ENCODE measurements at places on chromosomes 3 and 15.

GRCh38 chr15:39582286-39582976 lies 1.6 kb downstream of the THBS1 start:
- DNase-seq = no peak

- DNase-seq = no peak
These were observed 29.4 kb downstream of the GAP43 start for GRCh38 chr3:115652738-115653137.

DNA sequence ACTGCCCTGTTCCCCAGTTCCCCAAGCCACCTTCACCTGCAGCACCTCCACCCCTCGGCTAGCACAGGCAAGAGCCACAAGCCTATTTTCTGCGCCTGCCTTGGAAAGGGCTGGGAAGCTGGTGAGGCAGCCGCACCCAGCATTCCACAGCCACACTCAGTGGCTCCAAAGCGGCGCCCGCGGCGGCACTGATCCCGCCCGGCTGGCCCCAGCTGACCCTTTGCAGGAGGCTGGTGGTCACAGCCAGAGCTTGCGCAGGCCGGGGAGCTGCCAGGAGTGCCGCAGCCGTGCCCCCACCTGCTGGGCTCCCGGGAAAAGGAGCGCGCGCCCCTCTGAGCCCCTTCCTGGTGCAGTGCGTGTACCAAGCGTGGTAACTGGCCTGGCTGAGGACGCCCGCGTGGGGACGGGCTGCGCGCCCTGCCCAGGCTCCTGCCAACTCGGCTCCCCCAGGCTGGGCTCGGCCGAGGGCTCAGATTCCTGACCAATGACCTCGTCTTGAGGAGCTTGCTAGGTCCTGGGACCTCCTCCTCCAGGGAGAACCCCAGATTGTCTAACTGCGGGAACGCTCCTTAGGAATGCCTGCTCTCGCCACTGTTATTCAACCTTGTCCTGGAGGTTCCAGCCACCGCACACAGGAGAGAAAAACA lies 13.3 kb downstream of the GRAMD2A start:
- DNase-seq = no peak

DNA sequence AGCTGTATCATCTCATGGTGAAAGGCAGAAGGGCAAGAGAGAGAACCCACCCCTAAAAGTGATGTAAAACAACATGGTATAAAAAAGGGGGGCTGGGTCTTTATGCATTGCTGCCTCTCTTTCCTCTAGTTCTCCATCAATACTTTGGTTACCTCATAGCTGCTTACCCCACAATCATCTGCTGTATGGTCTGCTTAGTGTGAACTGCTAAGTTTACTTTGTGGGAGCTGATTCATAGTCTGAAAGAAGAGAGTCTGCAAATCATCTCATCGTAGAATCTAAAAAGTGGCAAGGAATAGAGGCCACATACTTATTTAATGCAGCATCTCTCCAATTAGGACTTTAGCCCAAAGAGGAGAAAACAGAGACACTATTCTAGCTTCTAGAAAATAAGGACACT lies 546.8 kb downstream of the GBE1 start:
- DNase-seq = no peak

DNA sequence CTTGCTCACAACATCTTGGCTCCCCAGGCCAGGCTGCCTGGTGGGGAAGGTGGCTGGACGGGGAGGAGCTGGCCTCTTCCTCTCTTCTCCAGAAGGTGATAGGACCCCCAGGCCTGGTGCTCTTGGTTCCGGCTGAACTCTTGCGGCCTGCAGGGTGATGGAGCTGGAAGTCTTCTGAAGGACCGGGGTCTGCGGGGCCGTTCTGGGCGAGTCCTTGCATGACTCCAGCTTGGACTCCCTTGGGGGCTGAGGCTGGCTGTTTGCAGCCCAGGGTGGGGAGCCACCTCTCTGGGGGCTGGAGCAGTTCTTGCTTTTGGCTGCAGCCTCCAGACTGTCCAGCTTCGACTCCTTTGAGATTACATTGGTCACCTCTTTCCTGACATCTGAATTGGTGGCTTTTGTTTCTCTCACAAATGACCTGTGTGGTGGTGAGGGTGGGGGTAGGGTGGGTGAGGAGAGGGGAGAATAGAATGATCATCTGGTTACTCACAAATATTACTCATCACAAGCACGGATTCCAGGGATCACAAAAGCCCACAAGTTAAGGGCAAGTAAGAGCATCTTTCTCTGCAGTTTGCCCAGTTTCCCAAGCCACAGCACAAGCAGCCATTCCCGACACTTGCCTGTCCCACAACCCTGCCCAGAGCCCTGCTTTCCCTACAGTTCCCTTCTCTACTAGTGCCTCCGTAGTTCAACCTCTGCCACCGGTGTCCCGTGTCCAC lies 149.1 kb upstream of the HACD2 start:
- no peak for DNase-seq

GRCh38 chr3:59769127-59769750 lies 719.4 kb upstream of the CFAP20DC start:
- DNase-seq = no peak

DNA sequence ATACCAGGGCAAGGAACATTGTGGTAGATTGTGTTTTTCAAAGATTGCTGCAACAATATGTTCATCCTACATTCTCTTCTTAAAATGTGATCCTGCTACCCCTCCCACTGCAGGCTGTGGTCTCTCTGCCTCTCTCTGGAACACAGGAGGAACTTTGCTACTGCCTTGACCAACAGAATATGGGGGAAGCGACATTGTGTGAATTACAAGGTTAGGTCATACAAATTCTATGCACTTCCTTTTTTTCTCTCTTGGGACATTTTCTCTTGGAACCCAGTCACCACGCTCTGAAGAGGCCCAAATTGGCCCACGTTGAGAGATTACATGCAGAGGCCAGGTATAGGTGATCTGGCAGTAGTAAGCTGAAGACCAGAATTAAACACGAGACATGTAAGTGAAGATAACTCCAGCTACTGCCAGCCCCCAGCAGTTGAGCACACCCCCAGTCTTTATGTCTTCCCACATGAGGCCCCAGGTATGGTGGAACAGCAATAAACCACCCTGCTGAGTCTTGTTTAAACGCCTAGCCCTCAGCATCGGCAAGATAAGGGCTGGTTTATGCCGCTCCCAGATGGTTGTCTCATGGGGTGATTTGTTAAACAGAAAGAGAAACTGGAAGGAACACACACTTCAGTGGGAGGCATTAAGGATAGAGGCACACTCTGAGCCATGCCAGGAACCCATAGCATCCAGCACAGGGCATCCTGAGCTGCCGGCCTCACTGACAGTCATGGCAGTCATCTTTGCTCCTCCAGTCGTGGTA lies 59.9 kb downstream of the FAM43A start:
- no peak for DNase-seq

DNA sequence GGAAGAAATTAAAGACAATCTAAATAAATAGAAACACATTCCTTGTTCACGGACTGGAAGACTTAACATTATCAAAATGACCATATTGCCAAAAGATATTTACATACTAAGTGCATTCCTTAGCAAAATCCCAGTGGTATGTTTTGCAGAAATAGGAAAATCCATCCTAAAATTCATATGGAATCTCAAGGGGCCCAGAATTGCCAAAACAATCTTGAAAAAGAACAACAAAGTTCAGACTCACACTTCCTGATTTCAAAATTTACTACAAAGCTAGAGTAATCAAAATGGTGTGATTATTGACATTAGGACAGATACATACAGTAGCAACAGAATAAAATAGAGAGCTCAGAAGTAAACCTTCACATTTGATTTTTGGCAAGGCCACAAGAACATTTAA lies 515.5 kb downstream of the OCA2 start:
- no peak for DNase-seq

- DNase-seq = no peak
These were observed 31.5 kb upstream of the MLF1 start for GRCh38 chr3:158539414-158540014.

DNA sequence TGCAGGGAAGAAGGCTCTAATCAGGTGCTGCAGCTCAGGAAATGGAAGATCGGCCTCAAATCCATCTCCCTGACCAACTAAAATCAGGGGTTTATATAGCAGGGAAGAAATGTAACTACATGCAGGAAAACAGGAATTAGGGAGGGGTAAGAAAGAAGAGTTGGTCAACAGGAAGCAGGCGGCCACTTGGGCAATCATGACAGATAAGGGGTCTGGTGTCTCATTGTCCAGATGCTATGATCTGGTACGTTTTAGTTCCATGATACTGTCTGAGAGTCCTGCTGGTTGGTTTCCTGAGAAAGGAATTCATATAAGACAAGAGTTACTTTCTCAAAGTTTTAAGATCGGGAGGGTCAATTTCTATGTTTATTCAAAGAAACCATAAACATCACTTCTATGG lies 24.2 kb downstream of the KATNBL1 start:
- no peak for DNase-seq

GRCh38 chr3:49283997-49284396 lies 7.0 kb upstream of the C3orf62 start:
- DNase-seq = no peak

GRCh38 chr3:193049935-193050334 lies 132.3 kb upstream of the MB21D2 start:
- DNase-seq = no peak

GRCh38 chr3:86695752-86696151 lies 295.2 kb downstream of the VGLL3 start:
- no peak for DNase-seq

GRCh38 chr3:464255-464654 lies 267.7 kb downstream of the CHL1 start:
- no peak for DNase-seq

GRCh38 chr15:42502477-42502876 lies 7.0 kb downstream of the SNAP23 start:
- DNase-seq = no peak

Data from cortex of kidney (tissue), 1 donor.